ENCODE measurements at places on chromosomes 7 and 10.

GRCh38 chr7:36736899-36737211 is 12.6 kb upstream of the AOAH start:
- DNase-seq: no peak

DNA sequence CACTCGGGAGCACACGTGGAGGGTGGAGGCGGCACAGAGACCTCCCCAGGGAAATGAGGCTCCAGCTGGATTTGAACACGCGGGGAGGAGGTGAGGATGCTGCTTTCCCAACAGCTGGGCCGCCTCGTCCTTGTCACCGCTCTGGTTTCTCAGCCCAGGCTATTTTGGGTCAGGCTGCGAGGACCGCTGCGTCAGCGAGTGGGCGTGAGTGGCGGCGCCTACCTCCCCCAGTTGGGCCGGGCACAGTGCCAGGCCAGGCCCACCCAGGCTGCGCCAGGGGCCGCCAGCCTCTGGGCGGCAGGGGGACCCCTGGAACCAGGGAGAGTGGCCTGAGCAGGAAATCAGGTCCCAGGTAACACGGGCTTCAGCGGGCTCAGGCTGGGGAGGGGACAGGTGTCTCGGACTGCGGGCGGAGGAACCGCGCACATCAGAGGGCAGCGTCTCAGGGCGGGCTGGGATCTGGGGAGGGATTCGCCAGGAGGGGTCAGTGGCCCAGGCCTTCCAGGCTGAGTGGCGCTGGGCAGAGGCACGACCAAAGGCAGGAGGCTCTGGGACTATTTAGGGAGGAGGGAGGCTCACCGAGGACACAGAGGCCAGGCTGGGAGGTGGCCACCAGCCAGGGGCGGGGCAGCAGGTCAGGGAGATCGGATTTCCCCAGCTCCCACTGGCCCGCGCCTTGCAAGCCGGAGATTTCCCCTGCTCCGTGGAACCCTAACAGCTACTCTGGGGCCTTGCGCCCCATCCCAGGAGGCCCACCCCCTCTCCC is 125.2 kb upstream of the RET start:
- no peak for DNase-seq

GRCh38 chr10:117646718-117647117 is 104.2 kb downstream of the EMX2 start:
- no peak for DNase-seq

- DNase-seq: no peak
Observed at GRCh38 chr7:128729494-128729893, 9.7 kb upstream of the CALU start.

DNA sequence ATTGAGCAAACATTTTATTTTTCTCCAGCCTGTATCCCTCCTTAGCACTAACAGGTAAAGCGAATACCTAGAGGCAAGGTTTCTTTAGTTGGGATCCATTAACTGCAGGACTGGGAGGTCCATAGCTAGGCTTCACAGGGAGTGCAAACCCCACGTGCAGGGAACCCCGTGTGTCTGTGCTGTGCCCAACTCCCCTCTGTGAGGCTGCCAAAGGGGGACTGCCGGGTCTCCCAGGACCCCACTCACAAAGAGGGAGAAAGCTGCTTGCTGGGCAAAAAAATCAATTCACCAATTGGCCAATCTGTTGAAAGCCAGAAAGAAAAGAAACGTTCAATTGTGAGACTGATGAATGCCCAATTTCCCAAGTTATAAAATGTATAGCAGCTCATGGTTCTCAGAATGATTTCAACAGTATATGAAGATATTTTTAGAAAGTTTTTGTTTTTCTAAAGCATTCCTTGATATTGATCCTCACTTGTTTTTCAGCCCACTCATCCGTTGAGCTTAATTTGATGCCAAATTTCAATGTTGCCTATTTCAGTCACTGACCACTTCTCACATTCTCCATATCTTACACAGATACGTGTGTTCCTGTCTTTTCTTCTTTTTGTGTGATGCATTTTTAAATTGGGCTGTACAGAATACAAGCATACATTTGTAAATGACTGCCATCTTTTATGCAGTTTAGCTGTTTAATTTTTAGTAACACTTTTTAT is 202.7 kb upstream of the PRSS58 start:
- DNase-seq: no peak

GRCh38 chr7:105721571-105722104 is 140.3 kb upstream of the EFCAB10 start:
- no peak for DNase-seq

- DNase-seq: no peak
Observed at GRCh38 chr10:102627736-102628293, 16.5 kb upstream of the TRIM8 start.

- DNase-seq: no peak
Observed at GRCh38 chr10:43304687-43305333, 37.9 kb upstream of the RASGEF1A start.

- DNase-seq: no peak
Observed at GRCh38 chr10:18219146-18219545, 78.9 kb downstream of the CACNB2 start.

- DNase-seq: no peak
Observed at GRCh38 chr10:3978174-3978573, 193.2 kb upstream of the KLF6 start.

DNA sequence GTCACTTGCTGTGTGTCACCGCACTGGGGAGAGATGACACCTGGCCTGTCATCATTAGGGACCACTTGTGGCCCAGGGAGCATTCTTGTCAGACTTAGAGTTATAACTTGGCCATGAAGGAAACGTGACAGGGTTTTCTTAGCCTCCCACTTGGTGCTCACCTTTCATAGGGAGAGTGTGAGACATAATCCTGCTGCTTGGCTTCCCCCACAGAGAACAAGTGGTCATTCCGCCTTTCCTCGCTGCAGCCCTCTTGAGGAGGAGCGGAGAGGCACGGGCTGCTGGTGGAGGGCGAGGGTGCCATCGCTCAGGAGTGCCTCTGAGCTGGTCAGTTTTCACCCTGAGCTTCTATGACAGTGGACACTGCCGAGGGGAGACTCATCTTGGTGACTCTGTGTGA is 125.0 kb upstream of the GJD4 start:
- no peak for DNase-seq

DNA sequence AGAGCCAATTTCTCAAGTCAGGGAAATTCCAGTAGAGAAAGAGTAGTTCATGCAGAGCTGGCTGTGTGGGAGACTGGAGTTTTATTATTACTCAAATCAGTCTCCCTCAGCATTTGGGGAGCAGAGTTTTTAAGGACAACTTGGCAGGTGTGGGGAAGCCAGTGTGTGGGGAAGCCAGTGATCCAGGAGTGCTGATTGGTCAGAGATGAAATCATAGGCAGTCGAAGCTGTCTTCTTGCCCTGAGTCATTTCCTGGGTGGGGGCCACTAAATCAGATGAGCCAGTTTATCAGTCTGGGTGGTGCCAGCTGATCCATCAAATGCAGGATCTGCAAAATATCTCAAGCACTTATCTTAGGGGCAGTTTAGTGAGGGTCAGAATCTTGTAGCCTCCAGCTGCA is 194.6 kb upstream of the NRG3 start:
- no peak for DNase-seq

- no peak for DNase-seq
Observed at GRCh38 chr10:11150879-11151415, 133.3 kb downstream of the CELF2 start.

- no peak for DNase-seq
Observed at GRCh38 chr7:7119729-7120128, 62.6 kb upstream of the C1GALT1 start.

DNA sequence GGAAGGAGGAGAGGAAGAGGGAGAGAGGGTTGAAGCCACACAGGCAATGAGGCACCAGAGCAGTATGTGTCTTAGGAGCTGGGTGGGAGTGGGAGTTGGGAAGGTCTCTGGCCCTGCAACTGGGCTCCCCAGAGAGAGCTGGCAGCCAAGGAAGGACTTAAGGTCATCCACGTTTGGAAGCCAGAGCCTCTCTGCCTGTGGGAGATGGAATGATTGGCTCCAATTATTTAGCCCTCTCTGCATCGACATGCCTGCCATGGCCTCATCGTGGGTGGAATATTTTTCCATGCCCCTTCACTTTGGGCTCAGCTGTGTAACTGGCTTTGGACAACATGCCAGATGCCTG is 478.5 kb downstream of the RPS24 start:
- DNase-seq: no peak

DNA sequence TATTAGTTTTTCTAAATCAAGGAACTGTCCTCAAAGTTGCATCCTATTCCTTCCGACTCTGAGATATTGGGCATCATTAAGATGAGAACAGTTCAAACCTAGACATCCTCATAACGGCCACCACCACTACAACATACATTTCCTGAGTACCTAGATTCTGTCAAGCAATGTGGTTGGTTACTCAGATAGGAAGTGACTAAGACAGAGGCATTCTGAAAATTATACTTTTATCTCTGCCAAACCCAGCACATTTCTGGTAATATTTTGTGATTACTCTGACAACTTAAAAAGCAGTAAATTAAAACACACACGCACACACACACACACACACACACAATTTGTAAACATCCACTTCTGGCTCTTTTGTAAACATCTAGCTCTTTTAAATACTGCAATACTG is 291.2 kb upstream of the MEOX2 start:
- DNase-seq: no peak

DNA sequence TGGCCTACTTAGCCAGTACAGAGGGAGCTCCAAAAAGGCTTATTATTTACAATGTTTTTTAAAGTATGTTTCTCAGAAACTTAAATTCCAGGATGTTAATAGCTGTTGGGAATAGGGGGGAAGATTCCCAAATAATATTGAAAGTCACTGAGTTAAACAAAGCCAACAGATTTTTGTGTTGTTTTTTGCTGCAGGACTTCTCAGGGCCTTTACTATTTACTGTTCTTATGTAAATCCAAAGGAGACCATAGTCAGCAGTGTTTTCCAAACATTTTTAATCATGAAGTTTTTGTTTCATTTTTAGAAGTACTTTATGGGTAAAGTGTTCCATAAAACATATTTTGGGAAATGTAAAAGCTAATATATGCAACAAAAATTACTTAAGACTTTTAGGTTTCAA is 100.4 kb upstream of the GSDME start:
- DNase-seq: no peak

DNA sequence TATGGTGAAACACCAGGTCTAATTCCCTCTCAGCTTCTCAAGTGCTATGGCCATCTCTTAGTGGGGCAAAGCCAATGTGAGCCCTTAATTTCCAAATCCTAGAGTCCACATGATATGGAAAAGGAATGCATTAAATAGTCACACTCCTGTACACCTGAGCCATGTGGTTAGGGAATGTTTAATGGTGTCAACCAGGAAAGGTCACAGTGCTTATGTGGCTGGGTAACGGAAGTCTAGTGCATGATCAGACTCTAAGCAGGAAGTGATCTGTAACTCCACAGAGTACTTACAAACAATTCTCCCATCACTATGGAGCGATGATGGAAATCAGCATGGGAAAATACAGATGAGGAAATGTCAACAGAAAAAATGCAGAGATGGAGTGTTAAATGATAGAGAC is 148.8 kb downstream of the MAGI2 start:
- no peak for DNase-seq

DNA sequence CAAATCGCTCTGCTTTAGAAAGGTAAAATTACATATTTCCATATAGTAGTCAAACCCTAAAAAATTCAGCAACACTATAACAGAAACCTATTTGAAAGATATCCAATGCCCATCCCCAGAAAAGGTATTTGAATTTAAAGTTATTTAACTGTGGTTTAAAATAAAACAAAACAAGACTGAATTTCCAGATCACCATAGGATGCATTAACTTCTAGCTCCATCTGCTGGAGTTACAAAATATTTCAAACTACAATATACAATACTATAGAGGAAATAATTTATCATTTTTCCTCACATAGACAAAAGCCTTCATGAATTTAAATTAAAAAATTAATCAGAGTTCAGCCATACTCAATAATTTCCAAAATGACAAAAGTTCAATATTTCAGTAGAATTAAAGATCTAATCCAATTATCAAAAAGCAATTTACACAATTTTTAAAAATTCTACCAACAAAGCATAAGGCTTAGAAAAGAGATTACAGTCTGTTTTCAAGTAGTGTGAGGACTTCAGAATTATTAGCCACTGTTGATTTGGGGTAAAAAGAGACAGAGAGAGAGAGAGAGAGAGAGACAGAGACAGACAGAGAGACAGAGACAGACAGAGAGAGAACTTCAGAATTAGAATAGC is 75.9 kb downstream of the LMBR1 start:
- DNase-seq: peak; percentile 33

DNA sequence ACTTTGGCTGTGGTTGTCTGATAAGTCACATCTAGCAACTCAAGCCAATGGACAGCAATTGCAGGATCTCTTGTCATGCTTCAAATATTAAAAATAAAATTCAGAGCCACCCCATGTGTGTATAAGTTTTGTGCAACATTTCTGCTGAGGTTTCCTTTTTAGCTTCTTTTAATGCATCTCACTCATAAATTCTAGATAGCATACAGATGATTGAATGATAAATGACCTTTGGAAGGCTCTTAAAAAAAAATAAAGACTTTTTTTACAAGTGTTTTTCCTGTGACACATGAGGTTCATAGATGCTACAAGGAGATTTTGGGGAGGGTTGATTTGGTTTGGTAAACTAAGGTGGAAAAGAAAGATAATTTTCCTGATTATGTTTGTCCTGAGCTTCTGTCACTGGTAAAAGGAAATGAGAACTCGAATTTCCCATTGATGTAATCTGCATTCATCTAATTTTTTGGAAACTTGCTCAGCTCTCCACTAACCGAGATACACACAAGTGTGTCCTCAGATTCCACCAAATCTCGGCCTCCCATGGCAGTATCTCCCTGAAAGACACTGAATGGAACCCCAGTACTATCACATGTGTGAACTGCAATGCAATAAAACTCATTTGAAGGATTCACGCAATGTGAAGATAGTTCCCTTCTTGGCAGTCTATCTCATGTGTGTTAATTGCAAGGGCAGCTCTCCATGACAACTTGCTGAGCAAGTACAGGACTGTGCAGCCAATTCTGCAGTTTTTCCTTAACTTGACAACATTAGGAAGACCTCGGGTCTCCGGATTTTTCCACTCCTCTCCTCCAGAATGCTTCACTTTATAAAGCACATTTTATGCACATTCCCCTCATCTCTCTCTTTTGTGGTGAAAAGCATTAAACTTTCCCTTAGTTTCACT is 185.4 kb upstream of the PFKP start:
- DNase-seq: no peak

- no peak for DNase-seq
Observed at GRCh38 chr10:95836610-95837355, 71.0 kb upstream of the CC2D2B start.

DNA sequence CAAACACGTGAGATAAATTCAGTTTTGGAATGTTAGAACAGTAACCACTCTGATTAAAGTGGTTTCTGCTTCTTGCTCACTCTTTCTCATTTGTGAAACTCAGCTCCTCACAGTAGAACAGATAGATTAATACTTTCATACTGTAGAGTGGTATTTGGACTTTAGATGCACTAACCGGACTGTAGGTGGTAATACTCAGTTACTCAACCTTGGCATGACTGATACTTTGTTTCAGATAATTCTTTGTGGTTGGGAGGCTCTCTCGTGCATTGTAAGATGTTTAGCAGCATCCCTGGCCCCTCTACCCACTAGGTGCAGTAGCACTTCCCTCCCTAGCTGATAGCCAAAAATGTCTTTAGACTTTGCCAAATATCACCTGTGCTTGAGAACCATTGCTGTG is 37.6 kb downstream of the MCU start:
- no peak for DNase-seq

- DNase-seq: no peak
Observed at GRCh38 chr10:89540420-89540949, 5.1 kb upstream of the SLC16A12 start.

All from erythroblast (primary cell).